Endothelial cell of umbilical vein (primary cell): ENCODE measurements at places on chromosomes 5 and 9. TPM values are rescaled to one million over a fixed set of nuclear protein-coding genes. Genes with fewer than 3 reads are reported as not detected.

HAVCR2 gene
- 0.42 TPM in 1 of 2 replicates, not detected in the other for total RNA-seq

PCDHGA1 gene
- 0.22 and 0.30 TPM in 2 replicates for total RNA-seq

C7 gene
- 0.29 TPM in 1 of 2 replicates, not detected in the other for total RNA-seq

TCF7 gene
- total RNA-seq = 2.3 and 2.5 TPM in 2 replicates

PCAT7 gene
- total RNA-seq = not detected in 2 replicates

SLC34A1 gene
- not detected in 2 replicates for total RNA-seq

SLC36A2 gene
- total RNA-seq = not detected in 2 replicates

CARD9 gene
- total RNA-seq = 0.16 and 0.71 TPM in 2 replicates

SPATA31A6 gene
- not detected in 2 replicates for total RNA-seq

TMEM174 gene
- total RNA-seq = not detected in 2 replicates

CHSY3 gene
- 6.8 and 8.4 TPM in 2 replicates for total RNA-seq
